ENCODE measurements at places on chromosomes 6 and 20.

- DNase-seq: no peak
Observed at GRCh38 chr6:134413241-134413643, 95.3 kb upstream of the SGK1 start.

DNA sequence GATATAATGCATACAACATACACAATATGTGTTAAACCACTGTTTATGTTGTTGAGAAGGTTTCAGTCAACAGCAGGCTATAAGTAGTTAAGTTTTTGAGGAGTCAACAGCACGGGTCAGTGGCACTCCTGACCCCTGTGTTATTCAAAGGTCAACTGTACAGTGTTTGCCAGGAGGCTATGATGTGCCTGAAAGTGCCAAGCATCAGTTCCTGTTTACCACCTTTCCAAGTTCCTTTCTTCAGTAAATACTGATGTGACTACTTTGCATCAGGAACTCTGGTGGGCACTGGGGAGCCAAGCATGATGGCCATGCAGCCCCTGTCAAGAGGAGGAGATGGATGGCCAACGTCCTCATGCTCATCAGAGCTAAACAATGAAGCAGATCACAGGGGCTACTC is 224.4 kb upstream of the EXOC2 start:
- DNase-seq: no peak

- peak; percentile 89 for DNase-seq
Observed at GRCh38 chr6:100230953-100231316, 233.8 kb downstream of the SIM1 start.

DNA sequence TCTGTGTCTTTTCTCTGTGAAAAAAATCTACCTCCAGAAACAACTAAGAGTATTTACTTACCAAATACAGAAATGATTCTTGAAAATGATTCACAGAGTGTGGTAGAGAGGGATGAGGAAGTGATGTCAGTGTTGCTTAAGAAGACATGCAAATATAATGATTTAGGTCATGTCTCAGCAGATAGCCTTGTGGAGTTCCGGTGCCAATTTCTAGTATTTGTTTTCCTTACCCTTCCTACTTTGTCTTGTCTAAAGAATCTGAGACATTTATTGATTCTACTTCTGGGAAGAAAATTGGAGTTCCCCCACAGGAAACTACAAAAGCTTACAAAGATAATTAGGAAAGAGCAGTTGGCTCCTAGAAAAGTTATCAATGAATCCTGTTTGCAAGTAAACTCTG is 68.8 kb downstream of the GJA1 start:
- peak; percentile 89 for DNase-seq

GRCh38 chr6:35586542-35586941 is 73.8 kb upstream of the TULP1 start:
- peak; percentile 37 for DNase-seq

- DNase-seq: no peak
Observed at GRCh38 chr6:149488815-149489214, 4.0 kb upstream of the ZC3H12D start.

GRCh38 chr6:98241630-98242029 is 592.7 kb upstream of the POU3F2 start:
- DNase-seq: no peak

DNA sequence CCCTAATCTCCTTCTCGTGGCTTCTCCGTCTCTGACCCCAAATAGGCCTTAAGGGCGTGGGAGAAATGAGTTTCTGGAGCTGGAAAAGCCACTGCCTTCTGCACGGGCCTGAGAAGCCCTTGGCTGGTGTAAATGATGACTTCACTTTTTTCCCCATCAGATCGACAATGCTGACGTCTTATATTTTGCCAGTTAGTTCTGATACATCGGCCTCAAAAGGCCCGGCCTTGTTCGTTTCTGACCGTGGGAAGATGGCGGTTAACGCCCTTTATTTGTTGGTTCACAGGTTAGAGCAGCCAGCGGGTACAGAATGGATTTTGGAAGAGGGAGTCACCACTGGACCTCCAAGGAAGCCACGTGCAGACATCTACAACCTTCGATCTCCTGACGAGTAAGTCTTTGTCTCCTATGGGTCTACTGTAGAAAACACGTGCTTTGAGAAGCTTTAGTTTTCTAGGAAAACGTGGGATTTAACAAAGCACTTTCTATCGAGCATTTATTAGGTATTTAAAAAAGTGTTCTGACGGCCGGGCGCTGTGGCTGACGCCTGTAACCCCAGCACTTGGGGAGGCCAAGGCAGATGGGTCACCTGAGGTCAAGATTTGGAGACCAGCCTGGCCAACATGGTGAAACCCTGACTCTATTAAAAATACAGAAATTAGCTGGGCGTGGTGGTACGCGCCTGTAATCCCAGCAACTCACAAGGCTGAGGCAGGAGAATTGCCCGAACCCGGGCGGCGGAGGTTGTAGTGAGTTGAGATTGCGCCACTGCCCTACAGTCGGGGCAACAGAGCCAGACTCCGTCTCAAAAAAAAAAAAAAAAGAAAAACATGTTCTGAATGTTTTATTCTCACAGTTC is 1.2 kb upstream of the ZNFX1 start:
- peak; percentile 37 for DNase-seq

All from fibroblast of skin of right biceps (primary cell).